HT1080 (cell line): ENCODE measurements at places on chromosomes 12 and 14.

GRCh38 chr12:12941450-12942350 lies 10.3 kb downstream of the GPRC5D start:
- DNase-seq = peak; percentile 17

GRCh38 chr12:111304642-111305071 lies 64.2 kb downstream of the PHETA1 start:
- peak; percentile 53 for DNase-seq

DNA sequence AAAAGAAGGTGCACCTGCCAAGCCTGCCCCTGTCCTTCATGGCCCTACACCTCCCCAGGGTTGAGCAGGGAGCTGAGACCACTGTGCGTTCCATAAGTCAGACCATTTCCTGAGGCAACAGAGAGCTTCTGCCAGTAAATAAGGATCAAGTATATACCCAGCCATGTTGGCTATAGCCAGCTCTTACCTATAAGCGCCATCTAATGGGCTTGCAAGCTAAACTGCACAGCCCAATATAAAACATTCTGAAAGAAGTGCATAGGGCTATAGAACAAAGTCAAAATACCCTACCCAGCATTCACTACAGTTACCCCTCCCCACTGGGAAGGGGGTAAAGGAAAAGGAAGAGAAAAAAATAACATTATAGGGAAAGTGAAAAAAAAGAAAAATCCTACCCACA lies 59.3 kb upstream of the SCAF11 start:
- DNase-seq = no peak

DNA sequence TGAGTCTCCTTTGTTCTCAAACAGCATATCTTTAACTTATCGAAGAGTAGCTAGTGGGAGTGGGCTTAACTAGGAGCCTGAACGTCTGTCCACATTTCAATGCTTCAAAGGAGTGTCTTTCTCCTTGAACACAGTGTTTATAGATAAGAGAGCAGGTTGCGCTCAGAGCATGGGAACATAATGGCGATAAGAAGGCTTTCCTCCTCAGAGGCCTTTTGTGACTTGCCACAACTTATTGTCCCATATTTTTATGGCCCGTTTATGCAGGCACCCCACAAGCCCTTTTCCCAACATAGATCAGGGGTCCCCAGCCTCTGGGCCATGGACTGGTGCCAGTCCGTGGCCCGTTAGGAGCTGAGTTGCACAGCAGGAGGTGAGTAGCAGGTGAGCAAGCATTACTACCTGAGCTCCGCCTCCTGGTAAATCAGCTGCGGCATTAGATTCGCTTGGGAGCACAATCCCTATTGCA lies 2.6 kb upstream of the DDX47 start:
- no peak for DNase-seq

GRCh38 chr14:104350463-104351185 lies 212.2 kb downstream of the KIF26A start:
- no peak for DNase-seq

- DNase-seq = no peak
Observed at GRCh38 chr12:31508436-31509150, 82.3 kb downstream of the DENND5B start.
